Activated T-cell treated with anti-CD3 and anti-CD28 coated beads for 24 hours (primary cell): ENCODE measurements at places on chromosomes 1 and 21.

- no peak for DNase-seq
Measured at GRCh38 chr1:35844826-35845225, 37.0 kb downstream of the AGO4 start.

DNA sequence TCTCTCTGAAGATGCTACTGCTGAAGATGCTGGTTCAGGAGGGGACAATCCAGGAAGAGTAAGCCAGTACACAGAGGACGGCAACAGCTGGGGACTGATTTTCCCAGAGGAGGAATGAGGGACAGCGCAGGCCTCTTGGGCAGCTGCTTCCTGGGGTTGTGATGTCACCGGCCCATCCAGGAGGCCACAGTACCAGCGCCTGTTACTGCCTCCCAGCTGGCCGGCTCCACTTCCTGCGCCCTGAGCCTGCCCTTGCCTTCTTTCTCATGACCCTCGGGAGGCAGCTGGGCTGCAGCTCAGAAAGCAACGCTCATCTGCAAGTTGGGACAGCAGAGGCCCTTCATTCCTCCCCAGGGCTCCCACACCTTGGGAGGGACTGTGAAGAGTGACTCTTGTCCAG, 21.9 kb upstream of the ID3 start:
- DNase-seq, result no peak

GRCh38 chr1:97668945-97669344, 251.9 kb downstream of the DPYD start:
- no peak for DNase-seq

DNA sequence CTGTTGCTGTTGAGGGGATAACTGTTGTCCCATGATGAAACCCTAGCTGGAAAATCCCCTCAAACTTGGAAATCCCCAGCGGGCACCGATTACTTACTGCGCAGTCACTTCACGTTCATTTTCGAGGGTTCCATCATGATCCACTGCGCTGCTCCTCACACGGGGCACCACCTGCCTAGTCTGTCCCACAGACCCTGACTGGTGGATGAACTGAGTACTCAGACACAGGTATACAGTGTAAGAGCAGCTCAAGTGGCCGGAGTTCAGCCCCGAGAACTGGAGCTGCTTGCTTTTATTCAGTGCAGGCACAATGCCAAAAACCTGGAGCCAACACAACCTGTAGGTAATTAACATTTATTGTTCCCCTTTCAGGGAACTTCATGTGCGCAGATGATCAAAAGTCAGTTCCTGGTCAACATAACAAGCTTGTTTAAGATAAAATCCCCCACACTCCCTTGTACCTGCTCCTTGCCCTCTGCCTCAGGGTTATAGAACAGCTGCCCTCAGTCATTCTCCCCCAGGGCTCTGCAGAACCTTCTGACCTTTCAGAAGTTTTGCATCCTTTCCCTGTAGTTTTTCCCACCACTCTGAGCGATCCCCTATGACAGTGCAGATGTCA, 46.5 kb upstream of the PRELP start:
- no peak for DNase-seq

DNA sequence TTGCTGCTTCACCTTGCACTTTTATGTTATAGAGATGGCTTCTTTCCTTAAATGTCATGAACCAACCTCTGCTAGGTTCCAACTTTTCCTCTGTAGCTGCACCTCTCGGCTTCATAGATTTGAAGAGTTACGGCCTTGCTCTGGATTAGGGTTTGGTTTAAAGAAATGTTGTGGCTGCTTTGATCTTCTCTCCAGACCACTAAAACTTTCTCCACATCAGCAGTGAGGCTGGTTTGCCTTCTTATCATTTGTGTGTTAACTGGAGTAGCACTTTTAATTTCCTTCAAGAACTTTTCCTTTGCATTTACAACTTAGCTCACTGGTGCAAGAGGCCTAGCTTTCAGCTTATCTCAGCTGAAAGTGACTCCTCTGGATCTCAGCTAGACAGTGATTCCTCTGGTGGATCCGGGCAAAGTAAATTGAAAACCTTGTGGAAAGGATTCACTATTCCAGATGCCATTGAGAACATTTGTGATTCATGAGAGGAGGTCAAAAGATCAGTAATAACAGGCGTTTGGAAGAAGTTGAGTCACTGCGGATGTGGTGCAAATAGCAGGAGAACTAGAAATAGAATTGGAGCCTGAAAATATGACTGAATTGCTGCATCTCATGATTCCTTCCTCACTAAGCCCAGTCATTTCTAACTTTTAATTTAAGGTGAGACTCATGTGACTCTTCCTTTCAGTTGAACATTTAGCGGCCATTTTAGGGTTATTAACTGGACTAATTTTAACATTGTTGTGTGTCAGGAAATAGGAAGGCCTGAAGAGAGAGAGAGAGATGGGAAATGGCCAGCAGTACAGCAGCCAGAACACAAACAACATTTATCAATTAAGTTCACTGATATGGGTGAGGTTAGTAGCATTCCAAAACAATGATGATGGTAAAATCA, 16.2 kb upstream of the RGS1 start:
- no peak for DNase-seq

DNA sequence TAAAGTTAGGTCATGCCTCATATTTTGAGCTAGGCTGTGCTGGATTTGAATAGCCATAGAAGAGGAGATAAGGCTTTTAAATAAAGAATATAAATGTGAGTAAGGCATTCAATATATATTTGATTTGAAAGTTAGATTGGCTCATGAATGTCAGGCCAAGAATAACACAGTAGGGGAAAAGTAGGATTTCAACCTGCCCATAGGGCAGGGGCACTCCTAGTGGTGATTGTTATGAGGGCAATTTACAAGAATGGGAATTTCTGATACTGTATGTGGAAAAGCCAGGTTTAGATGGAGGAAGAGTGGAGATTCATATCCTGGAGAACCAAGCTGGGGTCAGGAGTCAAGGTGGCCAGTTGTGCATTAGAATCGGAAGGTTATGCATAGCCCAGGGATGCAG, 74.9 kb downstream of the DNAH14 start:
- no peak for DNase-seq

- no peak for DNase-seq
Measured at GRCh38 chr1:5448486-5448885, 543.7 kb downstream of the NPHP4 start.

- no peak for DNase-seq
Measured at GRCh38 chr1:16293538-16293937, 56.6 kb upstream of the CPLANE2 start.

- DNase-seq, result peak; percentile 39
Measured at GRCh38 chr1:89701746-89702241, 68.9 kb downstream of the LRRC8C start.

- no peak for DNase-seq
Measured at GRCh38 chr1:30977105-30977504, 68.5 kb upstream of the SDC3 start.

DNA sequence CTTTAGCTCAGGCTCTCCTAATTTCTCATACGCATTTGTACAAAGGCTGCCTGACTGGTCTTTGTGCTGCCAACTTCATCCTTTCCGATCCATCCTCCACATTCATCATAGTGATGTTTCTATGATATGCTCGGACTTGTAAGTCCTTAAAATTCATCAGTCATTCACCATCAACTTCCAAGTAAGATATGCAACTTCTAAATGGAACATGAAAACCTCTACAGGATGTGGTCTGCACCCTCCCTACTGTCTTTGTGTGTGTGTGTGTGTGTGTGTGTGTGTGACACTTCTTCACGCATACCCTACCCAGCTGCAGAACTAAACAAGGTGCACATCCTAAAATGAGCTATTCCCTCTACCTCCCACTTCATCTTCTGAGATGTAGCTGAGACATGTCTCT, 397.9 kb upstream of the NR5A2 start:
- no peak for DNase-seq

- no peak for DNase-seq
Measured at GRCh38 chr1:175984813-175985212, 222.3 kb downstream of the COP1 start.

DNA sequence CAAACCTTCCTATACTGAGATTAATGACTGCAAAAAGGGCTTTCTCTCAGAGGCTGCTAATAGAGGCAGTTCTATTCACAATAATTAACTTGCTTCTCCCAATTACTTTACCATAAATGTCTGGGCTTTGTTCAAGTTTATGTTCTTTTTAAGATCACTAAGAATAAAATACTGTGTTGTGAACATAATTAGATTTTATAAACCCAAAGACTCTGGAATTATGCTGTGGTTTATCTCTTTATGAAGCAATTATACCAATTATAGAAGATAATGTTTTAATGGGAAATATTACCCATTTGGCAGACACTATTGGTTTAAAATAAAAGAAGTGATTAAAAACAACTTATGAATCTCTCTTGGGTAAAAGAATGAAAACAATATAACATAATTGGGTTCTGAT, 43.5 kb upstream of the IL12RB2 start:
- no peak for DNase-seq

DNA sequence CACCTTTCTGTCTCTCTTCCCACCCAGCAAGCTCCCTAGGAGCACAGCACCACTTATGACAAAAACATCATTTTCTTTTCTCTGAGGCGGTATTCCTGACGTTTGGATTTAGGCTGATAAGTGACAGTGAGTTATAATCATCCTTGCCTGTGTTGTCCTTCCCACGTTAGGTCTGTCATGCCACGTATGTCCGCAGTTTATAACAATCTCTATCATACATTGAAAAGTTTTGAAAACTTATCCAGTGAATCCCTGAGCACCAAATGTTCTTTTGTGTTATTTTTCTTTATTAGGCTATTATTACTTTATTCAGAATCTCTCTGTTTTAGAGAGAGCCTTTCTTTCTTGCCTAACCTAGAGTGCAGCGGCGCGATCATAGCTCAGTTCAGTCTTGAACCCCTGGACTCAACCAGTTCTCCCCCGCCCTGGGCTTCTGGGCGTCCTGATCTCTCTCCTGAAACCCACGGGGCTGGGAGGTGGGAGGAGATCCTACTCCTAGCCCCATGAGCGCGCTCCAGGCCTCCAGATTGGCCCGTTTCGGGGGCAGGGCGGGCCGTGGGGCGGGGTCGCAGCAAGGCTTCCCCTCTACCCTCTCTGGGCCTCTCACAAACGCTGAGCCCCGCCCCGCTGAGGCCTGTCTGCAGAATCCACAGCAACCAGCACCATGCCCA, at the start of gene GSTM2:
TSS of gene GSTM2 (plus strand) at position 606 of the 671 bp plus-strand sequence. CDS start at position 665, 59 bp downstream.
- DNase-seq, result peak; percentile 75

GRCh38 chr1:210653771-210654170, 325.1 kb downstream of the HHAT start:
- no peak for DNase-seq

DNA sequence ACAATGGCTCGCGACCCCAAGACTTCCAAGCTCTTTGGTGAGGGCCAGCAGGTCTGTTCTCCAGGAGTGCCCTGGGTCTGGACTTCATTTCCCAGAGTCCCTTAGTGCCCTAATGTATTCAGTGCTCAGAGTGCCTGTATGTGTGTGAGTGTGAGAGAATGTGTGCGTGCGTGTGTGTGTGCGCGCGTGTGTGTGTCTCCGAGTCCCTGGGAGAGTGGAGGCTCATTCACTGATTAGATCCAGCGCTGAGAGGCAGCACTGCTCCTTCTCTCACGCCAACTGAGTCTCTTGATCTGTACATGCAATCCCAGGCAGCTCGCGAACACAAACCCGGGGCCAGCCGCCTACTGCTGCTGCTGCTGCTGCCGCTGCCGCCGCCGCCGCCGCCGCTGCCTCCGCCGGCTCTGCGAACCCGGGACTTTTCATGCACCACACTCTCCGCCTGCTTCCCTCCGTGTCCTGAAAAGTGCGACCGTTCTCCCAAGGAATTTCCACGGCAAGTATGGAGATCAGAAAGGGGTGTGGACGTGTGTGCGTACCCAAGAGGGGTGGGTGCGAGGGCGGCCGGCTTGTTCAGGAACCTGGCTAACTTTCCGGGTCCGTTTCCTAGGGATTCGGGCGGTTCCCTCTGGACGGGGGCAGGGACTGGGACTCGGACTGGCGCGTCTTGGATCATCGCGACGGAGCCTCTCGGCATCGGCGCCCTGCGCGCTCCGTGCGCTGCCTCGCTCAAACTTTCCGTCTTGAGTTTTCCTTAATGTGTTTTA, at the start of gene RNF220:
TSS of gene RNF220 (plus strand) at position 225 of the 767 bp plus-strand sequence.
- no peak for DNase-seq

GRCh38 chr1:18041102-18041501, 66.5 kb upstream of the IGSF21 start:
- DNase-seq, result no peak

GRCh38 chr1:41539999-41540398, 55.5 kb upstream of the EDN2 start:
- DNase-seq, result no peak

DNA sequence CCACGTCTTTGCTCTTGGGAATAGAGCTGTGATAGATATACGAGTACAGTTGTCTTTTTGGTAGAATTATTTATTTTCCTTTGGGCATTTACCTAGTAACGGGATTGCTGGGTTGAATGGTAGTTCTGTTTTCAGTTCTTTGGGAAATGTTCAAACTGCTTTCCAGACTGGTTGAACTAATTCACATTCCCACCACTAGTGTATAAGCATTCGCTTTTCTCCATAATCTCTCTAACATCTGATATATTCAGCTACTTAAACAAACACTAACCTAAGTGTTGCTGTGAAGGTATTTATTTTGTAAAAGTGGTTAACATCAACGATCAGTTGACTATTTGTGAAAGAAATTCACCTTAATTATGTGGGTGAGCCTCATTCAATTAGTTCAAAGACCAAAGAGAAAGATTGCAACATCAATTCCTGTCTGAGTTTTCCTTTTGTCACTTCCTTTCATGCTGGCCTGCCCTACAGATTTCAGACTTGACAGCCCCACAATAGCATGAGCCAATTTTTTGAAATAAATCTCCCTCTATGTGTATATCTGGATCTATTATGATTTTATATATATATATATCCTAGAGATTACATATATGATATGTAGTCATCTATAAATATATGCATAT, 26.7 kb upstream of the DUSP10 start:
- DNase-seq, result no peak

DNA sequence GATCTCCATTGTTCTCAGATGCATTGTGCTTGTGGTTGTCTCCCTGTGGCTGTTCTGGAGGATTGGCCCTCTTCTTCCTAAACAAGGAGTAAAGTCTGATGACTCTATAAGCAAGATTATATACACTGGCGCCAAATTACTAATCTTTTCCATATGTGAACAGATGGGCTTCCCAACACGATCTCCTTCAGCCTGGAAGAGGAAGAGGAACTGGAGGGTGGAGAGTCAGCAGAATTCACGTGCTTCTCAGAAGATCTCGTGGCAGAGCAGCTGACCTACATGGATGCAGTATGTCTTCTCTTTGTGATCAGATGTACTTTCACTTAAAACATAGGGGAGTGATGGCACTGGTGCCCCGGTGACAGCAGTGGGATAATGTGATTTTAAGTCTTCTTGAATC, 78.7 kb downstream of the RGL1 start:
- no peak for DNase-seq
